ENCODE measurements at places on chromosomes 7 and 10. TPM values are rescaled to one million over a fixed set of nuclear protein-coding genes. Genes with fewer than 3 reads are reported as not detected.

GRCh38 chr7:72435925-72436480 lies 23.9 kb upstream of the CALN1 start:
- no peak for DNase-seq

- no peak for DNase-seq
Observed at GRCh38 chr7:146804620-146805019, 688.0 kb downstream of the CNTNAP2 start.

DNA sequence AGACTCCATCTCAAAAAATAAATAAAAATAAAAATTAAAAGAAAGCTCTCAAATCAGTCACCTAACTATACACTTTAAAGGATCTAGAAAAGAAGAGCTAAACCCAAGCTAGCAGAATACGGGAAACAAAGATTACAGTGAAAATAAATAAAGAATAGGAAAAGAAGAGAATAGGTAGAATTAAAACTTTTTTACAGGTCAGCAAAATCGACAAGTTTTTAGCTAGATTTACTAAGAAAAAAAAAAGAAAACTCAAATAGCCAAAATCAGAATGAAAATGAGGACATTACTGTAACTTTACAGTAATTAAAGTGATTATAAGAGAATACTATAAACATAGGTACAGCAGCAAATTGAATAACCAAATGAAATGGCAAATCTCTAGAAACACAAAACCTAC lies 51.5 kb upstream of the RABGEF1 start:
- DNase-seq: no peak

DNA sequence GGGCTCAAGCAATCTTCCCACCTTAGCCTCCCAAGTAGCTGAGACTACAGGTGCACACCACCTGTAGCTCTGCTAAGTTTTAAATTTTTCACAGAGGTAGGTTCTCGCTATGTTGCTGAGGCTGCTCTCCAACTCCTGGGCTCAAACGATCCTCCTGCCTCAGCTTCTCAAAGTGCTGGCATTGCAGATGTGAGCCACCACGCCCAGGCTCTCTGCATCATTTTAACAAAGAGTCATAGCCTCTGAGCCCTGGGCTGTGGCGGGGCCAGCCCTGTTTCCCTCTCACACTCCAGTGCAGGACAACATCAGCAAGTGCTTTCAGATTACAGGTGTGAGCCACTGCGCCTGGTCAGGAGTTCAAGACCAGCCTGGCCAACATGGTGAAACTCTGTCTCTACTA lies 102.5 kb downstream of the COL26A1 start:
- DNase-seq: no peak

GRCh38 chr10:72328045-72328828 lies 26.5 kb downstream of the DNAJB12 start:
- no peak for DNase-seq

GRCh38 chr7:145088111-145088745 lies 252.4 kb upstream of the TPK1 start:
- no peak for DNase-seq

DNA sequence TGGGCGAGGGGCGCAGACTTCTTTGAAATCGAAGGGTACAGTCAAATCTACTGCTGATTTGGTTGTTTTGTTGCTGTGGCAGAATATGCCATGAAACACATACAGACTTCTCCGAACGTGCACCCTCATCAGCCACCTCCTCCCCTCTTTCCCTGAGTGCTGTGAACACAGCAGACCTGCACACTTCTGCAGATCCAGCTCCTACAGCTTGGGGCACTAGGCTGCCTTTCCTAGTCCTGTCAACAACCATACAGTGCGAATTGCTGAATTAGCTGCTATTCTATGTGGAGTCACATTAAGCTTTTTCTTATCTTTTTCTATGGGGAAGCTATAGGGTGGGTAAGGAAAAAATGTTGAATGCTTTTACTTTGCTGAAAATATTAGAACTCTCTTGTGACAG lies 57.5 kb downstream of the COL17A1 start:
- peak; percentile 46 for DNase-seq

DNA sequence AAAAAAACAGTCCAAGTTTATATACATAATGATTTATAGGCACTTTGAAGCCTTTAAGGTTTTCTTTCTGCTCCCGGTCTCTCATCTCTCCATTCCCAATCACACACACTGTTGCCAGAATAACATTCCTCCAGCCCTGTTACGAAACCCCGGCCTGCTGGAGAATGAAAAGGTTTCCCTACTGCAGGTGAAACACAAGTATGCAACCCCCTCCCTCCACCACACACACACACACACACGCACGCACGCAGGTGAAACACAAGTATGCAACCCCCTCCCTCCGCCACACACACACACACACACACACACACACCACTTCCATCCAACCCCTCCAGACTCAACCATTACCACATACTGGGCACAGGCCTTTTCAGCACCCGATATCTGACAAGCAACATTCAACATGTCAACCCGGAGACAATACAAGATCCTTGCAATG lies 87.5 kb downstream of the PARD3 start:
- DNase-seq: peak; percentile 35

DNA sequence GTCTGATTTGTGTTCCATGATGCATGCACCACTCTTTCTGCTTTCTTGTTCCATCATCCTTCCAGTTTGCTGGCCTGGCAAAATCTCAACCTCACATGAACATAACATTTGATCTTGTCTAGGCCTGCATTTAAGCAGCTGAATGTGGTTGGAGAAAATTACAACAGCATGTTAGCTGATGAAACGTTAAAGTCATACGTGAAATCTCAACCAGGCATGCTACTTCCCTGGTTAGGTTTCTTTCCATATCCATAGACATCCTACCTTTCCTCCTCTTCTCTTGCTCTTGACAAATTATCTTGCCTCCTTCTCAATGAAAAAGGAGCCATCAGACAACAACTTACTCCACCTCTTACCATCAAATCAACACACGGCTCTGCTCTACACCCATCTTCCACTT lies 153.6 kb downstream of the C1GALT1 start:
- no peak for DNase-seq

GRCh38 chr7:13258386-13258785 lies 571.0 kb downstream of the ARL4A start:
- DNase-seq: no peak

- no peak for DNase-seq
Observed at GRCh38 chr10:21281765-21282484, 243.6 kb downstream of the SKIDA1 start.

Gene USP54
- 30.8 TPM for total RNA-seq

- no peak for DNase-seq
Observed at GRCh38 chr10:131216681-131217230, 94.8 kb downstream of the TCERG1L start.

DNA sequence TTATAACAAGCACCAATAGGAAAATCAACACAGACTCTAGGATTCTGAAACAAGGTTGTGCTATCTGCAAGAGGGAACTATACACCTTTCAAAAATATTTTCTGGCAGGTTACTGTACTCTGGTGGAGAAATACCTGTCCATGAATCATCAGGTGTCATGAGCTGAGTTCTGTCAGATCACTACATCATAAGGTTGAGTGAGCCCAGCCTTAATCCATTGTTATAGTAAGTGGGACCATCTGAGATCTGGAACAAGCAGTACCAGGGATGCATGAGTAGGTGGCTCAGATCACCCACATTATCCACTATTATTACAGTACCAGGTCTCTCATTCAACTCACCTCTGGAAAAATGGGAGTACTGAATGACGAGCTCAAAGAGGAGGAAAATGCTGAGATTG lies 212.4 kb downstream of the DGKI start:
- DNase-seq: peak; percentile 32

DNA sequence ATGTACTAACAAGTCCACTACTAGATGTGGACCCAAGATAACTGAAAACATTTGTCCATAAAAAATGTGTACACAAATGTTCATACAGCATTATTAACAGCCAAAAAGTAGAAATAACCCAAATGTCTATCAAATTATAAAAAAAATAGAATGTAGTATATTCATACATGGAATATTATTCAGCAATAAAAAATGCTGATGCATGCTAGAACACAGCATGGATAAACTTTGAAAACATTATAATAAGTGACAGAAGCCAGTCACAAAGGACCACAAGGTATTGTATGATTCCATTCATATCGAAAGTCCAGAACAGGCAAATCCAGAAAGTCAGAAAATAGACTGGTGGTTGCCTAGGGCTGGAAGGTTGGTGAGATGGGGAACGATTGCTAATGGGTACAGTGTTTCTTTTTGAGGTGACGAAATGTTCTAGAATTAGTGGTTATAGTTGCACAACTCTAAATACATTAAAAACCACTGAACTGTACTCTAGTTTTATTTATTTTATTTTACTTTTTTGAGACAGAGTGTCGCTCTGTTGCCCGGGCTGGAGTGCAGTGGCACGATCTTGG lies 43.3 kb upstream of the ANLN start:
- peak; percentile 82 for DNase-seq

DNA sequence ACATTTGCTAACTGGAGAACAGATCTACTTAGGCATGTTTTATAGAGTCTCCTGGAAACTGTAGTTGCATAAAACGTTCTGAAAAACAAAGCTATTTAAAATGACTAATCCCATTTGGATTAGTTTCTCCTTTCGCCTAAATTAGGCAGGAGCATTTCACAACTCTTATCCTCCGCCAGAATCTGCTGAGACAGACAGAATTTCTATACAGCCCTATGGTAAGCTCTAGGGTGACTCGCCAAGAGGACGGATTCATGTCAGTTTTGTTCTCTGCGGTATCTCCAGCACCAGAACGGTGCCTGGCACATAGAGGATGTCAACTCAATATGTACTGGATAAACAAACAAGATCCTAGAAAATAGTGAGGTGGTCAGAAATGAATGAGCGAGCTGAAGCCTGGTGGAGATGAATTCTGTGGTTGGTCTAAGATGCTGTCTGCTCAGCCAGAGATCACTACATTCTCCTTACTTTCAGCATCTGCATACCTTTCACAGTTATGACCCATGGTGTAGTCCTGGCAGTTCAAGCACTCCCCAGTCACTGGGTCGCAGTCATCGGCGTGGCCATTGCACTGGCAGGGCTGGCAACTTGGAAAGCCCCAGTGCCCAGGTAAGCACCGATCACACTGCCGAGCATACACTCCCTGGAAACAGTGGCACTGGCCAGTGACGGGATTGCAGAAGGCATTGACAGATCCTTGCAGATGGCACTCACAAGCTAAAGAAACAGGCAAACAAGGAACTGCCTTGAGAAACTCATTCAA lies 44.0 kb downstream of the LAMB1 start:
- peak; percentile 87 for DNase-seq

Gene MMD2
- not detected for total RNA-seq

GRCh38 chr7:84237533-84238173 lies 43.1 kb upstream of the SEMA3A start:
- peak; percentile 97 for DNase-seq

Data from mammary epithelial cell (primary cell).